ENCODE measurements at places on chromosomes 3 and 15.

- DNase-seq = no peak
Observed at GRCh38 chr3:53193466-53194209, 32.6 kb downstream of the PRKCD start.

- no peak for DNase-seq
Observed at GRCh38 chr15:88470625-88471372, 3.3 kb downstream of the MRPS11 start.

DNA sequence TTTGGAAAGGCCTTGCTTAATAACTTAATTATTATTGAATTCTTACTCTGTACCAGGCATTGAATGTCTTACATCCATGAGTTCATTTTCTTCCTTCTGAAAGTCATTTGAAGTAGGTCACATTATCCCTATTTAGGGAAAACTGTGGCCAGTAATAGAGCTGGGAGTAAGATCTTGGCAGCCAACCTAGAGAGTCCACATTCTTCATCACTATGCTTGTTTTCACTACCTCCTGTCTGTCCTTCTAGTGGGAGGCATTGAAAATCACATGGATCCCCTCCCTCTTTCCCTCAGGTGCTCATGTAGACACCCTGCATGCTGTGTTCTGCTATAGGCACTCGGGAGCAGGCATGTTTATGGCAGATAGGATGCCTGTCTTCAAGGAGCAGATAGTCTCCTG, 154.9 kb downstream of the EBLN2 start:
- DNase-seq = no peak

DNA sequence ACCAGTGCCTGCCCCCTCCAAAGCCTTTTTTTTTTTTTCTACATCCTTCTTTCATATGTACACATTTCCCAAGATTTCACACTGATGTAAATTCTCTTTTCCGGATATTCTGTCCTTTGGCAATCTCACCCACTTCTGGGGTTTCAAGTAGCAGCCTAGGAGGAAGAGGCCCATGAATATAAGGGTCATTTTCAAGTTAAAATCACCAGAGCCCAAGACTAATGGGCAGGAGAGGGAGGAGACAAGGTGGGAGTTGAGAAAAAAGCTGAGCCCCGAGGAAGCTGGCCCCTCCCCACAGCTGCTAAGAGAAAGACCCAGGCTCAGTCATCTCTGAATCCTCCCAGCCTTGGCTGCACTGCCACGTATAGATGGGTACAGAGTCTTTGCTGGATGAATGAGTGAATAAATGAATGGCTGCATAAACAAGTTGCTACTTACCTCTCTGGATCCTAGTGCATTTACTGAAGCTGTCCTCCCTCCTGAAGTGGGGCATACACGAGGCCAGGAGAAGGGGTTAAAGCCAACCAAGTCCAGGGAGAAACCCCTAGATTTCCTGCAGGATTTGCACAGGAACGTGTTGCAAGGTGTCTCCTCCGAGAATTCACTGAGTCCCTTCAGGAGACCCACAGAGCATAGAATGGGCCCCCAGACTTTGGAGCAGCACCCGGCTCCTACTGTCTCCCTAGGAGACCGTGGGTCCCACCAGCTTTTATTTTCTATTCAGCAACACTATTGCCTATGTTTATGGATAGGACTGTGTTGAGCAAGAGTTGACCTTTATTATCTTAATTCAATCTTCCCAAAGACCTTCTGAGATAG, 100.8 kb upstream of the LIPC start:
- no peak for DNase-seq

DNA sequence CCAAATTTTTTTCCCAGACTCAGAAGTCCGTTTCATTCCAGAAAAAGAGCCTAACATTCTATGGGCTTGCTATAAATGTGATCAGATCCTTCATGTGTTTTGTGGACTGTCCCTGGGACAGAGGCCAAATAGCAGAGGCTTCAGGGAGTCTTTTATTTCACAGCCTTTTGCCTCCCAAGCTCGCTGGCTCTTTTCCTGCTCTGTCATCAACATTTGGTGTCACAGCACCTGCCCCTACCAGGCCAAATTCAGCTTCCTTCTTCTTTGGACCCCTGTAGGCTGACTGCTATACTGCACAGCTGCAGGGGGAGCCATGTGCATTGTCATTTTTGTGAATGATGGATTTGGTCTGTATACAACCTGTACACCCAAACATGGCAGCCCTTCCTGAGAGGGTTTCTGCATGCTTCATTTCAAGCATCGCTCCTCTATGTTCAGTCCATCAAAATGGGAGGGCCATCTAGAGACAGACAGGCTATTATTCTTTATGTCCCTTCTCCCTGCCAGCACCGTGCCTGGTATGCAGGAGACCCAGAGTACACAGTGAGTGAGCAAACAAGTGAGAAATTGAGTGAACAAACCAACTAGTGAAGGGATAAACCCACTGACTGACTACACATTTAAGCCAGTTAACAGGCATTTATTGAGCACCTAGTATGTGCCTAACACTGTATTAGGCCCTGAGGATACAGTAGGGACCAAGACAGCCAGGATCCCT, 17.9 kb upstream of the RPP14 start:
- DNase-seq = no peak

DNA sequence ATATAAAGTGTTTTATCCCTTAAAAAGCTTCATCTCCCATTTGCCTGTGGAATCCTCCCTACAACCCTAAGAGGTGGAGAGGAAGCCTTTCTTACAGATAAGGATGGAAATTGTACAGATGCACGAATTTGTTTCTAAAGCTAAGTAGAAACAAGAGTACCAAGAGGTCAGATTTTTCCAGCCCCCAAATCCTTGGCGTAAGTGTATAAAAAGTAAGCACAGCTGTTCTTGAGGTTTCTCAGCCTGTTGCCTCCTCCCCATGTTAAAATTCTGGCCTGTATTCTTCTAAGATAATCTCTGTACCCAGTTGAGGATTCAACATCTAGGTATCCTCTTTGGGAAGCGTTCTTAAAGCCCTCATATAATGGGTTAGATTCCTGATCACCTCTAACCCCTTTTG, 34.9 kb downstream of the RAB7A start:
- no peak for DNase-seq

- no peak for DNase-seq
Observed at GRCh38 chr3:182818296-182818978, 25.1 kb downstream of the ATP11B start.

DNA sequence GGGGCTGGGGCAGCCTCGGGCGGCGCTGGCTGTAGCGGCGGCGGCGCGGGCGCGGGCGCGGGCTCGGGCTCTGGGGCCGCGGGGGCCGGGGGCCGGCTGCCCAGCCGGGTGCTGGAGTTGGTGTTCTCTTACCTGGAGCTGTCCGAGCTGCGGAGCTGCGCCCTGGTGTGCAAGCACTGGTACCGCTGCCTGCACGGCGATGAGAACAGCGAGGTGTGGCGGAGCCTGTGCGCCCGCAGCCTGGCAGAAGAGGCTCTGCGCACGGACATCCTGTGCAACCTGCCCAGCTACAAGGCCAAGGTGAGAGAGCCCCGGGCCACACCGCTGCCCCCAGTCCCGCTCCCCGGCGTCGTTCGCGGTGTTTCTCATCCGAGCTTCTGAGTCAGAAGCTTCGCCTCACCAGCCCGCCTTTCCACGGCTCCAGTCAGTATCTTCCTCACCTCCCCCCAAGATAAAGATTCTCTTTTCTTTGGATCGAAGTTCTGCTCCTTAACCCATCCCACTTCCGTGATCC, 600 bp downstream of the FBXO45 start:
- DNase-seq = no peak

DNA sequence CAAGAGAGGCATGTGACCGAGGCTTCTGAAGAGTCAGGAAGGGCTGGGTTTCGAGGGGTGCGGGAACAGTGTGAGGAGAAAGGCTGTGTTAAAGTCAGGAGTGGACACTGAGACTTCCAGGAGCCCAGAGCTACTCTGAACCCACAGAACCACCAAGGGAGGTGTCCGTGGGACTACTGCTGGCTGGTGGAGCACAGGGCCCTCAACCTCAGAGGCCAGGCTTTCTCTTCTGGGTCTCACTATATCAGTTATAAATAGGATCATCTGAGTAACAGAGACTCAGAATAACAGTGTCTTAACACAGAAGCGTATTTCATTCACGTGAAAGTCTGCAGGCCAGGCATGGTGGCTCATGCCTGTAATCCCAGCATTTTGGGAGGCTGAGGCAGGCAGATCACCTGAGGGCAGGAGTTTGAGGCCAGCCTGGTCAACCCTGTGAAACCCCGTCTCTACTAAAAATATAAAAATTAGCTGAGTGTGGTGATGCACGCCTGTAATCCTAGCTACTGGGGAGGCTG, 113.6 kb downstream of the TMEM266 start:
- DNase-seq = no peak

DNA sequence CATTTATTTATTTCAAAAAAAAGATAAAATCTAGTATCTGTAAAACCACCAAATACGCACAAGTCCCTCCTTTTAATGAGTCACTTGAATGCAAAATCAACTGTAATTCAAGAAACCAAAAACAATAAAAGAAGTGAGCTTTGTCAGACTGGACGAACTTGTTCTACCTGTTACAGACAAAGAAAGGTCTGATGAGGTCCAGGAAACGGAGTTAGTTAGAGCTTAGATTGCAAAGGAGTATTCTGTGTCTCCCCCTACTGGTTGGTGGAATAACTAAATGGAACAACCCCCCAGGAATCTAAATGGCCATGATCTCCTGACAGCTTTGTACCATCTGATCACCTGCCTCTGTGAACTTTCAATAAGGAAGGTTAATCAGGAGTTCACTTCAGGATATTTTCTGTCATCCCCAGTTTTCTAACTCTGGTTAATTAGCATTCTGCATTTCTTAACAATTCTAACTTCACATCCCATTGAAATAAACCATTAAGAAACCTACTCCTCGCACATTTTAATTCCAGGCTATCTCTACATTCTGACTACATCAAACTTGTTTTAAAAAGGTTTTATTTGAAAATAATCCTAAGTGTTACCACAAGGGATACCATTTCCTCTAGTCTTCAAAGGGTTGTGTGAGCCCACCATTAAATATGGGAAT, 333.0 kb upstream of the SATB1 start:
- DNase-seq = peak; percentile 6

- DNase-seq = no peak
Observed at GRCh38 chr3:143835312-143835711, 13.0 kb downstream of the SLC9A9 start.

- DNase-seq = no peak
Observed at GRCh38 chr3:31687020-31687802, 154.5 kb downstream of the STT3B start.

DNA sequence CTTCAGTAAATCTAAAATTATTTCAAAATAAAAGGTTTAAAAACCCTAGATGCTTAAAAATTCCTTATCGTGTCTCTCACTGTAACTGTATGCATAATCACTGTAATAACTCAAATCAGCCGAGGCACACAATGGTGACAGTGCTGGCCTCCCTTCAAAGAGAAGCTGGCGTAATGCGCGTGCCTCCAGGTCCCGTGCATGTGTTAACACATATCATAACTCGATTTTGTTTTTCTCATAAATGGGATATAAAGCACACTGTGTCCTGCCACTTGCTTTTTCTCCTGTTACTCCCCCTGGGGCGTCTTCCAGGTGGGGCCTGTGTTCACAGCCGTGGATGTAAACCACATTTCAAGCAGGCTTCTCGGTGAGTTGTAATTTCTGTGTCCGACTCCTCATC, 56.0 kb downstream of the TPRA1 start:
- DNase-seq = no peak
